Urinary bladder (tissue), 4 donors: ENCODE measurements at places on chromosomes 12 and 14. TPM values are rescaled to one million over a fixed set of nuclear protein-coding genes. Genes with fewer than 3 reads are reported as not detected.

DNA sequence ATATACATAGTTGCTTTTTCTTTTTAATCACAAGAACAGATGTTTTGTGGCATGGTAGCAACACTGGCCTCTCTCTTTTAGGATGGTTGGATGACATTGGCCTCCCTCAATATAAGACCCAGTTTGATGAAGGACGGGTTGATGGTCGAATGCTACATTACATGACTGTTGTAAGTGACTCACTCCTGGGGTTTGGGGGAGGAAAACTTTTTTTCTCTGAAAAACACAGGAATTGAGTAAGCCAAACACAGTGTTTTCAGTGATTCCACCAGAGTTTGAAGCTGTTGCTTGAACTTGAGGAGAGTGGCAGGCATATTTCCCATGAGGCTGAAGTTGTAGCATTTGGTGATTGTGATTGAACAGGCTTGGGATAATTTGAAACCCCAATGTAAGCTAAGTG is 13.7 kb upstream of the REP15 start:
- no peak for DNase-seq

GRCh38 chr12:88334271-88334670 is 192.2 kb downstream of the TMTC3 start:
- no peak for DNase-seq

GRCh38 chr14:66944872-66945271 is 244.4 kb upstream of the GARIN2 start:
- no peak for DNase-seq

DNA sequence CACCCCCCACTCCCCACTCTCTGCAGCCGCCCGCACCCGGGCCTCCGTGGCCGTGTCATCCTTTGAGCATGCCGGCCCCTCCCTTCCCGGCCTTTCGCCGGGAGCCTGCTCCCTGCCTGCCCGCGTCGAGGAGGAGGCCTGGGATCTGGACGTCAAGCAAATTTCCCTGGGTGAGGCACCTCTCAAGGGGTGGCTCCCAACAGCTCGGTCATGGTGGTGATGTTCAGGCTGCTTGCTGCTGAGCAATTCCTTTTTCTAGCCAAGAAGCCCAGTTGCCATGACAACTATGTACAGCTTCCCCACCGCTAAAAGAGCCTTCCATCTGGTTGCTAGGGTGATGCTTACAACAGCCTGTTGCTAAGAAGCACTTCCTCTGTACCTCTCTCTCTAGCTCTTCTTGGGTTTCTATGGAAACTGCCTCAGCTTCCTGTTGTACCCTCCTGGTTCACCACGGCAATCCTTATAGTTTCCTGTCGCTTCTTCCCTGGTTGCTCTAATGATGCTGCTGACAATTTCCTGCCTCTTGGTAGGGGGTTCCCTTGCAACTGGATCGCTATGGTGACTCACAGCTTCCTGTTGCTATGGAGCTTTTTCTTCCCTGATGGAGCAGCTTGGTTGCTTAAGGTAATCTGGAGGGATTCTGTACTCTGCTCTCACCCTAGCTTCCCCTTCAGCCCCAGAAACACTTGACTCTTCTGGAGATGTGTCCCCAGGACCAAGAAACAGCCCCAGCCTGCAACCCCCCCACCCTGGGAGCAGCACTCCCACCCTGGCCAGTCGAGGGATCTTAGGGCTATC is 11.0 kb downstream of the ZNF219 start:
- no peak for DNase-seq

- no peak for DNase-seq
Measured at GRCh38 chr12:3091038-3091319, 13.8 kb downstream of the TSPAN9 start.

- DNase-seq, result no peak
Measured at GRCh38 chr12:7096979-7097378, 4.7 kb upstream of the C1R start.

GRCh38 chr12:19248929-19249602 is 119.5 kb downstream of the PLEKHA5 start:
- DNase-seq, result no peak

DNA sequence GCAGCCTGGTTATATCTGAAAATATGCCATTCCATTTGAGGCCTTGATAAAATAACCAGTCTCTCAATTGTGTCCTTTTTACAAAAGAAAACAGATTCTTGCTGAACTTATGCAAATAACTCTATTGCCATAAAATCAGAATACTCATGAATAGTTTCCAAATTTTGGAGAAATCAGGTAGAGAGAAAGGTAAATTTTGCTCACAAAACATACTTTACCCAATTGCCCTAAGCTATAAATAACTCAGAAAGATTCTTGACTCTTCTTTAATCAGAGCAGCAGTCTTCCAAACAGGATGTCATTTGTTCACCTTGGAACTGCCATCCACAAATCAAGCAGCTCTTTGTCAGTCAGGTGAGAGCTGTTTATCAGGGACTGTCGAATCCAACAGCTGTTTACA is 12.6 kb downstream of the ZNF26 start:
- no peak for DNase-seq

DNA sequence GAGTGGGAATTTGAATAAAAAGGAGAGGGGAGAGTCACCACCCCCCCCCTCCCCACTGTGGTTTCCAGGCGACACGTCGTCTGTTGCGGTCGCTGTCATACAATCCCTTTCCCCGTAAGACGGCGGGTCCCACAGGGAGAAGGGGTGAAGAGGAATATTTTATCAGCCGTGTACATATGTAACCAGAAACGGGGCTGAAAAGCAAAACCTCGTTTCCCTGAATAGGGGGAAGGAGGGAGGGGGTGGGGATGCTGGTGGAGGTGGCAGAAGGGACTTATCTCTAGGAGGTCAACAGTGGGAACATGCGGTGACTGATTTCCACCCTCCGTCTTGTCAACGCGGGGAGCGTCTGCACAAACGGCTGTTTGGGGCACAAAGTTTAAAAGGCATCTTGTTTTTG is 171.4 kb downstream of the RBM19 start:
- DNase-seq, result no peak

DNA sequence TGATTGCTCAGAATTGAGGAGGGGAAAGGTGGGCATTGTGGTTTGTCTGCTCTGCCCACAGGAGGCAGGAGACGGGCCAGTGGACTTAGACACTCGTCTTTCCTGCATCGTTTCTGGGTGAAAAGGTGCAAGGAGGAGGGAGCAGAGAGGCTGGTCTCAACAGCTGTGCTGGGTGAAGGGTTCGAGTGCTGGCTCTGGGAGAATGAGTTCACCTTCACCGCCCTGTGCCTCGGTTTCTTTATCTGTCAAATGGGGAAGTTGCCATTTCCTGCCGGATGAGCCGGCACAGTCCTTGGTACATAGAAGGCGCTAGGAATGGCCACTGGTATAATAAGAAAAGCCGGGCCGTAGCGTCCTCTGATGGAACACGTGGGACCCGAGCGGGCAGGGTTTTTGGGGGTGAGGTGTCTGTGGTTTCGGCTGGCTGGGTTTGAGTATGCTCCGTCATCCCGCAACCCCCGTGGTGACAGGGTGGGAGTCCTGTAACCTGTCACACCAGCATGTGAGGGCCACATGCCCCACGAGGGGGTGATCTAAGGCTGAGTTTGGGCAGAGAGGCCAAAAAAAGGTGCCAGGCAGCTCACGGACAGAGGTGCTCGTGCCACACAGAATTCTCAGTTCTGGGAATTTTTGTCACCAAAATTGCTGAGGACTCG is 7.3 kb downstream of the BCL7A start:
- no peak for DNase-seq

- DNase-seq, result no peak
Measured at GRCh38 chr14:100048786-100049185, 16.4 kb upstream of the EVL start.

GRCh38 chr14:35215110-35215813 is 76.9 kb upstream of the PSMA6 start:
- no peak for DNase-seq

DNA sequence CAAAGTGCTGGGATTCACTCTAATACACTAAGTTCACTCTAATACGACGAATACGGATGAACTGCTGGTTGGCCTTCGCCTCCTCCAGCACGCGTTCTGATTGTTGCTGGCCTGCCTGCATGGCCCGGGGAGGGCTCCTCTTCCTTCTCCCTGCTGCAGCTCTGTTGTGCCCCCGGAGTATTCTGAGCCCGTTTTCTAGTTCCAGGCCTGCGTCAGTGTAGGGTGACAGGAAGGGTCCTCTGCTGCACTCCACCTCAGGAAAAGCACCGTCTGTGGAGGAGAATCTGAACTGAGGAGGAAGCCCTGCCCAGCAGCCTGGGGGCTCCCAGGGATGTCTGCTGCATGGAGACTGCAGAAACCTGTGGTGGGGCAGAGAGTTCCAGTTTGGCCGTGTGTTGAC is 44.4 kb downstream of the DDX51 start:
- DNase-seq, result no peak

- no peak for DNase-seq
Measured at GRCh38 chr12:30484658-30485057, 211.0 kb downstream of the IPO8 start.

- DNase-seq, result no peak
Measured at GRCh38 chr14:101220921-101221510, 317.5 kb upstream of the RTL1 start.

DNA sequence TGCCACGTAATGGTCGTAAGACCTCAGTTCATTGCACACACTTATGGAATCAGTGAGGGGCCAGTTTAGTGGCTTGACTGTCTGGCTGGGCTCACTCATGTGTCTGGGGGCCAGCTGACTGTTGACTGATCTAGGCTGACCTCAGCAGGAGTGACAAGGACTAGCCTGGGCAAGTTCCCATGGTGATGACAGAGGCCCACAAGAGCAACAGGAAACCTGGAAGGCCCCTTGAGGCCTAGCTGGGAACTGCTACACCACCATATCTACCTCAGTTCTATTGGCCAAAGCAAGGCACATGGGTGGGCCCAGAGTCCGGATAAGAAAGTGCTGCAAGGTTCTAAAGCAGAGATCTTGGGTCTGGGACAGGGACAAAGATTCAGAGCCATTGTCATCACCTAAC is 21.3 kb upstream of the RFLNA start:
- DNase-seq, result no peak

DNA sequence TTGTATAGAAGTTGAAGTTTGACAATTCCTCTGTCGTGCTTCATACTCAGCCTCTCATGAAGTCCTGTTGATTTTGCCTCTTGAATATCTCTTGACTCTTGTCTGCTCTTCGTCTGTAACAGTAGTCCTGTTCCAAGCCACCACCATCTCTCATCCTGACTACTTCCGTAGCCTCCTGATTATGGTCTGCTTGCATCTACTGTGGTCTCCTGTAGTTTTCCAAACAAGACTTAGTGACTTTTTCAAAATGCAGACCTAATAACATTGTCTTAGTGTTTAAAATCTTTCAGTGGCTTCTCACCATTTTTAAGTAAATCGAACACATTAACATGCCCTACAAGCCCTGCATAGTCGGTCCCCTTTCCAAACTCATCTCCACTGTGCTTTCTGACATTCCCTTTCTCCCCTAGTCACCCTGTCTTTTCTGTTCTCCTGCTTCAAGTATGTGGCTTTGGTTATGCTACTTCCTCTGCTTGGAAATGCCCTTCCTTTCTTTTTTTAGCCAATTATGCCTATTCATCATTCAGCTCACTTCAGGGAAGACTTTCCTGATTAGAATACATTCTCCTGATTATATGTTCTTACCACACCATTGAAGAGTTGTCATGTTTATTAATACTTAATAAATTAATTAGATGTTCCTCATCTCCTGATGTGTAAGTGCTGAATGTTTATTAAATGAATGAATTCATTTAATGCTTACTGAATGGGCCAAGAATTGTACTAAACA is 2.0 kb downstream of the SCYL2 start:
- DNase-seq, result no peak

DNA sequence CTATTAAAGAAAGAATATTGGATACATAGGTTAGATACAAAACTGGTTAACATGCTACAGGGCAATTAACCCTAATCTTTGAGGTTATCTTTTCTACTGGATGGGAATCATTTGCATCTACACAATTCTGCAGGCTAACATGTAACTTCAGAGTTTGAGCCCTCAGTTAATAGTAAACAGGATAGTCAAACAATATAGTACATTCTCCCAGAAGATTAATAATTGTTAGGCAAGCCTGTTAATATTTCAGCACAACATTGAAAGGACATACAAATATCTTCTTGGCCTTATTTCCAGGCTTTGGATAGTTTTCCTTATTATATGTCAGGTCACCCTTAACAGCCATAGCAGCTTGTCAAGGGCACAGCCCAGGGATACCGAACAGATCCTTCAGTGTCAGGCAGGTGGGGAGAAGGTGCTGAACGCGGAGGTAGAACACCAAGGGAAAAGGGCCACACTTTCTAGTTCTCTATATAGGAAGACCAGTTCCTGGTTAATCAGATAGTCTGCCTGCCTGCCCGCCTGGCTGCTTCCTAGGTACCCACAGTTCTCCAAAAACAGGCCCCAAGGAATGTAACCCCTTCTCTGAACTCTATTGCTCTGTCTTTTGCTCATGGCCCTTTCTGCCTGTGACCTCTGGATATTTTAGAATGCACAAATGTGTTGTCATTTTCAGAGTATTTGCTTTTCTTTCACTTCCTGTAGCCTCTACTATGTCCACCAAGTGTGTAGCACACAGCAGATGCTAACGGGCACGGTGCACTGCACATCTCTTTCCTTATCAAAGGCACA is 256.0 kb downstream of the PCNX1 start:
- no peak for DNase-seq

- no peak for DNase-seq
Measured at GRCh38 chr12:16530268-16530850, 75.6 kb downstream of the LMO3 start.

- no peak for DNase-seq
Measured at GRCh38 chr12:91744597-91744996, 401.0 kb downstream of the BTG1 start.

- no peak for DNase-seq
Measured at GRCh38 chr12:110966081-110966760, 45.8 kb upstream of the MYL2 start.

DNA sequence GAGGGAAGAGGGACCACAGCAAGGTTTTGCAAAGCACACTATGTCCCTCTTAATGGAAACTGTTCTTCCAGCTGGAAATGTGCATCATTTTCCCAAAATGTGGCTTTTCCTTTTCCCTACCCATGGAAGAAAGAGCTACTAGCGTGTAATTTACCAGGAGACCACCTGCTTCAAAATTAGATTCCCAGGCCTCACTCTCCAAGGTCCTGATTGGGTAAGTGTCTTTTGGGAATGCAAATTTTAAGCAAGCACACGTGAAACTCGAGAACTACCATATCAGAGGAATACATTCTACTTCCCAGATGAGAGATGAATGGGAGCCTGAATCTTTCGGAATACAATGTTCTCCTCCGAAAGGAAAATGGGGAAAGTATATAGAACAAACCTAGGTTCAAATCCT is 201.6 kb upstream of the NOS1 start:
- no peak for DNase-seq

GRCh38 chr14:83170165-83170564 is 1636.5 kb upstream of the SEL1L start:
- no peak for DNase-seq

- no peak for DNase-seq
Measured at GRCh38 chr12:5428332-5429221, 3.3 kb upstream of the NTF3 start.

- no peak for DNase-seq
Measured at GRCh38 chr14:81162941-81163340, 57.8 kb downstream of the GTF2A1 start.

SERPINA4 gene
- not detected for total RNA-seq

RASSF9 gene
- total RNA-seq, result 10.4 TPM

KCNC2 gene
- total RNA-seq, result 0.32 TPM

ACVRL1 gene
- 47.9 TPM for total RNA-seq

PTPRQ gene
- 16.3 TPM for total RNA-seq

RNU4-1 gene
- under 0.01 TPM for total RNA-seq

FOXA1 gene
- 14.1 TPM for total RNA-seq

ARHGDIB gene
- total RNA-seq, result 56.6 TPM

GZMB gene
- total RNA-seq, result not detected

CELA1 gene
- total RNA-seq, result not detected

TMCC3 gene
- total RNA-seq, result 11.7 TPM

TPPP2 gene
- total RNA-seq, result not detected

GUCY2C gene
- total RNA-seq, result not detected

NR1H4 gene
- total RNA-seq, result 3.2 TPM

OSGEP gene
- total RNA-seq, result 28.4 TPM

BDKRB1 gene
- total RNA-seq, result 3.0 TPM
